ENCODE measurements at places on chromosomes 5 and 9.

DNA sequence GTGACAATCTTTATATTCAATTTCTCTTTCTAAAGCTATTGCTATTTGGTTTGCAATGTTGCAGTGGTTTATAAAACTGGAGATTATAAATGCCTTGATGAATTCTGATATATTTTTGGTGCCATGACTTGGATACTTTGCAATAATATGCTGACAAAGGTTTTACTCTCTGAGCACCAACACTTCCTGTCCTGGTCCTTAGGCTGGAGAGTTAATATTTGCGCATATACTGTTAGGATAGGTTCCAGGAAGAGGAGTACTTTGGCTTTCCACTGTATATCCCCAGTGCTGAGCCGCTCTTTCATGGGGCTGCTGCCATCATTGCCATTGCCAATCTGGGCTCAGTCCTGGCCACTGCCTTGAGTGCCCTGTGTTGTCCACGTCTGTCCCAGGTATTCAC, 139.6 kb downstream of the ZCCHC7 start:
- DNase-seq, result no peak

GRCh38 chr5:23405316-23406068, 101.9 kb upstream of the PRDM9 start:
- DNase-seq, result no peak

GRCh38 chr5:92599217-92599810, 981.7 kb downstream of the NR2F1-AS1 start:
- no peak for DNase-seq

GRCh38 chr9:7907551-7908337, 108.2 kb upstream of the DMAC1 start:
- DNase-seq, result no peak

- no peak for DNase-seq
Measured at GRCh38 chr9:78273761-78274160, 23.2 kb upstream of the PSAT1 start.

GRCh38 chr5:146475190-146475780, 28.2 kb downstream of the TCERG1 start:
- no peak for DNase-seq

- no peak for DNase-seq
Measured at GRCh38 chr9:89903141-89903475, 298.3 kb downstream of the GADD45G start.

- no peak for DNase-seq
Measured at GRCh38 chr9:137296670-137297664, 5.1 kb downstream of the NRARP start.

GRCh38 chr9:93815135-93815534, 140.0 kb downstream of the BARX1 start:
- DNase-seq, result no peak

- no peak for DNase-seq
Measured at GRCh38 chr5:165224366-165225045, 1719.1 kb downstream of the MAT2B start.

GRCh38 chr9:2677915-2678889, 39.1 kb upstream of the KCNV2 start:
- no peak for DNase-seq

DNA sequence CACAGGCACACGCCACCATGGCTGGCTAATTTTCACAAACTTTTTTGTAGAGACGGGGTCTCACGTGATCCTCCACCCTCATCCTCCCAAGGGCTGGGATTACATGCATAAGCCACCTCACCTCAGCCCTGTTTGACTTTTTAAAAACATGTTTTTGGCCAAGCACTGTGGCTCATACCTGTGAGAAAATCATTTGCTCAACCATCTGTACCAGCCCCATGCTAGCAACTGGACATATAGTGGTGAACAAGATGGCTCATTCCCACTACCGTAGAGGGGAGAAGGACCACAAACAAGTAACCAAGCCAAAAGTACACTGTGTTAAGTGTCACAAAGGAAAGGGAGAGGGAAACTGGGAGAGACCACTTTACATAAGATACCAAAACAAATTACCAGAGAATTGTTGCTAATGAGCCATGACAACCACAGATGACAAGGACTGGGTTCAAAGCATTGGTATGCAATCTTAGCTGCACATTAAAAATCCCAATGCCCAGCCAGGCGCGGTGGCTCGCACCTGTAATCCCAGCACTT, 19.2 kb downstream of the PPP2CA start:
- no peak for DNase-seq

DNA sequence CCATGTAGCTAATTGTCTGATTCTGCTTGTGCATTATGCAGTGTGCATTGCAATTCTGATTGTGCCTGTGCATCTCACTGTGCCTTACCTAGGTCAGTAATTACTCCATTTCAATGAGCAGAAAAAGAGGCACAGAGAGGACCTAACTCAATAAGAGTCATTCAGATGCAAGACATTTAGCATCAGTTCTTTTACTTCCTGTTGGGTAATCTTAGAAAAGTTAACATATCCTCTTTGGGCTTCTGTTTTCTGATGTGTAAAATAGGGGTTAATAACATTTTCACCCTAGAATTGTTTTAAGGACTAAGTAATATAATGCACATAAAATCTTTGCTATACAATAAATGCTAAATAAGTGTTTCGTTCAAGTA, 7.0 kb upstream of the DCTN4 start:
- no peak for DNase-seq

- no peak for DNase-seq
Measured at GRCh38 chr5:141889282-141889871, 11.2 kb upstream of the PCDH1 start.

DNA sequence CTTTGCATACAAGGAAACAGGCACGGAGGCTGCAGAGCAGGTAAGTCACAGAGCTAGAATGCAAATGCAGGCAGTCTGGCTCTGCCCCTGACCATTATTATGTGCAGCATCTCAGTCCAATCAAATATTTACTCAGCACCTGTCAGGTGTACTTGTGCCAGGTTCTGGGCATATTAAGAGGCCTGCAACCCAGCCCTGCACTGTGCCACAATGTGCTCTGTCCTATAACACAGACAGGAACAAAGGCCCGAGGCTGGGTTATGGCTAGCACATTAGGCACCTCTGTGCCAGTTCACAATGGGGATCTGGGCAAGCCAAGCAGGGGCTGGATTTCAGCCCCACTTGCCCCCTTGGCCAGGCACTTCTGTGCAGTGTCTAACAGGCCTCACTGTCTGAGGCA, 14.0 kb downstream of the ARL15 start:
- no peak for DNase-seq

DNA sequence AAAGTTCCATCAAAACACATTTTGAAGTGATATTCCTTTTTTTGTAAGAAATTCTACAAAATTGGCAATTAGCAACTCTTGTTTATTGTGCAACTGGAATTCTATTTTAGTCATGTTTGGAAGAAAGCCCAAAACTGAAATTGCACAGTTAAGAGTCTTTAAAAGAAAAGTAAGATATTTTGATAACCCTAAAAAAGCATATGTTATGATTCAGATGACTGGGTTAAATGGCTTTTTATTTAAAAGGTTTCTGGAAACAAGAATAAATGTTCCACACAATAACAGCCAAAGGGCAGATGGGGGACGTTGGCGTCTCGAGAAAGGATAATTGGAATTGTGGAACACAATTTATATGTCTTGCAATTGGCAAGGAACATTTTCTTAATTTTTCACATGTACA, 275.2 kb downstream of the CDH9 start:
- DNase-seq, result no peak

- no peak for DNase-seq
Measured at GRCh38 chr9:31637861-31638260, 746.6 kb upstream of the ACO1 start.

GRCh38 chr5:32542216-32543059, 42.9 kb upstream of the SUB1 start:
- no peak for DNase-seq

DNA sequence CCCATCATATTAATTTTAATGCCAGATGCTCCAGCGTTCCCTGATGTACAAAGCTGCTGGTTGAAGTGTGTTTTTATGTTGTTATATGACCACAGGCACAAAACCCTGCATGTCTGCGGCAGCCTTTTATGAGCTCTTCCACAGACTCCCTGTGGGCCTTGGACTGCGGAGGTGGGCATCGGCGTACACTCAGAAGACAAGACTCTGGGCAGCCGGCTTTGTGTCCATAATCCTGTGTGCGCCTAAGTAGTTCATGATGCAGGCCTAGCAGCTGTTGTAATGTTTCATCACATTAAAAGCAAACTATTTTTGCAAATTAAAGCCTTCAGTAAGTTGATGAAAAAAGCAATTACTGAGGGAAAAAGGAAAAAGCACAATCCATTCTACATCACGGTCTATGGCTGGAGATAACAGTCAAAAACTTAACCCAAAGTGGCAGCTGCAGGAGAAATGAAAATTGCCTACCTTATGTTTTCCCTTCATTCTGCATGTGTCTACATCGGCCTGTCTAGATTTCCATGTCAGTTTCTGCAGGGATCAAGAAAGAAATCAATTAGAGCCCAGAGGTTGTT, 78.8 kb downstream of the SEMA6A start:
- no peak for DNase-seq

DNA sequence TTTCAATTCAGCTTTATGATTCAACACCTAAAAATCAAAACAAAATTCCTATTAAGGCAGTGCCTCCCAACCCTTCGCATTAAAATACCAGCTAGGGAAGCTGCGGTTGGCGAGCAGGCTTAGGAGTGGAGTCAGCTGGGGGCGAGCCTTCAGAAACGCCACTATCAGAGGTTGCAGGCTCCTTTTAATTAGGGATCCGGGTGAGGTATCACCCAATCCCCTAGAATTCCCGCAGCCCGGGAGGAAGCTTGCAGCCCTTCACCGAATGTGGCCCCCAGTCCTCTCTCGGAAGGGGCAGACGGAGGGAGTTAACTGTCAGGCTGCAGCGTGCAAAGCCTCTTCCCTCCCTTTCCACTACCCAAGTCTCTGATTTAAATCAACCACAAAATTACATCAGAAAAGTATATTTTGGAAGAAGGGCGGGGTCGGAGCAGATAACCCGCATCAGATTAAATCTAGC, 1.7 kb downstream of the STC2 start:
- DNase-seq, result no peak

DNA sequence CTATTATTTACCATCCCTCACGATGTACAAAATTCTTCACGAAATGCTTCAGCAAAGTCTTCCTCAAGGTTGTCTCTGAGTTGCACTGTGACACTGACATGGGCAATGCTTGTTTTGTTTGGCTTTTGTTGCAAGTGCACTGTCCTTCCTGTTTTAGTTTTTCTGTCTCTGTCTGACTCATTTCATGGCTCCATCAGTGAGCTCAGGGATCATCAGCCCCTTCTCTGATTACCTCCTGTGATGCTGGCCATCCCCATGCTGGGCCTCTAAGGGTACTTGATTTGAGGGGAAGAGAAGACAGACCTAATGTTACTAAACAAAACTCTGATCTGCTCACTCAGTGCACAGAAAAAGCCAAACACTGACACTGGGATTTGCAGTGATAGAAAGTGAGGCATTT, 37.6 kb upstream of the STX17 start:
- no peak for DNase-seq

- no peak for DNase-seq
Measured at GRCh38 chr9:136694163-136694871, 7.1 kb upstream of the AGPAT2 start.

DNA sequence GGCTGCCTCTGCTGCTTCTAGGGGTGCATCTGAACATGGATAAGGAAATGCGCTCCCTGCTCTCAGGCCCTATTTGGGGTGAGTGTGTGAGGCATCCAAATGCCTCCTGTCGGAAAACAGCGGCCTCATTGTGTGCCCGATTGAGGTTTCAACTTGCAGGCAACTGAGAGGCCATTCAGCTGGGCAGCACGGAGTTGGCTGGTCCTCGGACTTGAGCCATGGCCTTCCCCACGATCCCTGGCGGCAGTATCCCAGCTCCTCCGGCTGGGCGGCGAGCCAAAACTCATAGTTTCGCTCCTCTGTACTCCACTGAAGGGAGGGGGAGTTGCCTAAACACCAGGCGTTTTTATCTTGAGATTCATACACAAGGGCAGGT, 597.3 kb upstream of the SGCD start:
- no peak for DNase-seq

DNA sequence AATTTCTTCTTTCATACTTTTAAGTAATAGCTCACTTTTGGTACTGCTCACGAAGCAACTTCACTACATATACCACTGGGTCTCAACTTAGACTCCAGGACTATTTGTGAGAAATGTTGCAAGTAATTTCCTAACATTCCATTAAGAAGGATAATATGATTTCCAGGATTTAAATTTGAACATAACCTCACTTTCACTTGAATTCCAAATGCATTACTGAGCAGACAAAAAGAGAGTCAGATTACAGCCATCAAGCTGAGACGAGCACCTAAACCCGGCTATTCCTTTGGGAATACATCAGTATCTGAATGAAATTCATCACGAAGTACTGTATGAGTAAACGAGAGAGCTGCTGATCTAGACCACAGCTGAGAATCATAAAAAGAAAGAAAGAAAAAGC, 47.3 kb downstream of the LIFR start:
- no peak for DNase-seq

DNA sequence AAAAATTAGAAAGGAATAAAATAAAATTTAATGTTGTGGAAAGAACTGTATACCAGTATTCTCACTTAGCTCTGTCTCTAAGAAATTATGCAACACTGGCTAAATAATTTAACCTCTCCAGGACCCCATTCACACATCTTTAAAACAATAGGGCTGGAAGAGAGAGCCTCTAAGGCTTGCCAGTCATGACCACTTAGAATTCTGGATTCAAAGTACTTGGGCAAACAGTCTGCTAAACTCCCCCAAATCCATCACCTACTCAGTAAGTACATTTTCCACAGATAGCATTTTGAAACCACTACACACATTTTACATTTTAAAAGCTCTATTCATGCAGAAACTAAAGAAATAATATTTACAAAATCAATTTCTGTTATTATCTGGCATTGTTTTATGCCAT, 291.7 kb downstream of the TMEM167A start:
- DNase-seq, result no peak

- DNase-seq, result no peak
Measured at GRCh38 chr5:112691758-112692157, 45.9 kb upstream of the APC start.

- no peak for DNase-seq
Measured at GRCh38 chr5:89878140-89879132, 531.1 kb downstream of the CETN3 start.

DNA sequence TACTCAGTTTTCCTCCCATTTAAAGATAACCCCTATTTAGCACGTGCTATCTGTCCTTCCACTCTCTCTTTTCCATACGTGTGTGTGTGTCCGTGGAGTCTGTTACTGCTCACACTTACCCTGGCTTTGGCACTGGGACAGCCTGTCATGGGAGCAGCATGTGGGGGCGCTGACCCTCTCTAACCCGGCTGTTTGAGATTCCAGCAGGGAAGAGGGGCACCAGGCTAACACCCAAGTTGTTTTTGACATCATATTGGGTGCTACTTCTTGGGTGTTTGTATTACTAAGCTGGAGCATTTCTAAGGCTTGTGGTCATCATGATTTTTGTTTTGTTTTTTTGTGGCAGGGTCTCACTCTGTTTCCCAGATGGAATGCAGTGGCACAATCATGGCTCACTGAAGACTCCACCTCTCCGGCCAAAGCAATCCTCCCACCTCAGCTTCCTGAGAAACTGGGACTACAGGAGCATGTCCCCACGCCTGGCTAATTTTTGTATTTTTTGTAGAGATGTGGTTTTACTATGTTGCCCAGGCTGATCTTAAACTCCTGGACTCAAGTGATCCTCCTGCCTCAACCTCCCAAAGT, 56.9 kb upstream of the SIMC1 start:
- no peak for DNase-seq

GRCh38 chr5:88426441-88426840, 157.8 kb upstream of the TMEM161B start:
- no peak for DNase-seq

Data from stimulated activated CD4-positive, alpha-beta T cell treated with anti-CD3 and anti-CD28 coated beads, TNF-alpha, amount 100 ng/mL, for 1 hour (primary cell).